ENCODE measurements at places on chromosomes 3 and 15. TPM values are rescaled to one million over a fixed set of nuclear protein-coding genes. Genes with fewer than 3 reads are reported as not detected.

GRCh38 chr3:51100536-51100851 is 284.6 kb upstream of the MANF start:
- no peak overlapping the region for H3K27ac ChIP-seq
- peaks cover 7% of the 10 kb centered on the region for H3K36me3 ChIP-seq
- no peak overlapping the region for H3K4me3 ChIP-seq
- no peaks in the 10 kb centered on the region for H3K27me3 ChIP-seq

- peaks cover 11% of the 10 kb centered on the region for H3K36me3 ChIP-seq
- H3K4me3 ChIP-seq, result peak overlapping the region; percentile 94
- no peak for DNase-seq
- H3K27ac ChIP-seq, result no peak overlapping the region
- peaks cover 20% of the 10 kb centered on the region for H3K4me1 ChIP-seq
Observed at GRCh38 chr3:184016169-184016570, 1.5 kb downstream of the ABCC5 start.

Gene HIGD2B
- 0.27 TPM for total RNA-seq

Gene TEX9
- 0.79 TPM for total RNA-seq

DNA sequence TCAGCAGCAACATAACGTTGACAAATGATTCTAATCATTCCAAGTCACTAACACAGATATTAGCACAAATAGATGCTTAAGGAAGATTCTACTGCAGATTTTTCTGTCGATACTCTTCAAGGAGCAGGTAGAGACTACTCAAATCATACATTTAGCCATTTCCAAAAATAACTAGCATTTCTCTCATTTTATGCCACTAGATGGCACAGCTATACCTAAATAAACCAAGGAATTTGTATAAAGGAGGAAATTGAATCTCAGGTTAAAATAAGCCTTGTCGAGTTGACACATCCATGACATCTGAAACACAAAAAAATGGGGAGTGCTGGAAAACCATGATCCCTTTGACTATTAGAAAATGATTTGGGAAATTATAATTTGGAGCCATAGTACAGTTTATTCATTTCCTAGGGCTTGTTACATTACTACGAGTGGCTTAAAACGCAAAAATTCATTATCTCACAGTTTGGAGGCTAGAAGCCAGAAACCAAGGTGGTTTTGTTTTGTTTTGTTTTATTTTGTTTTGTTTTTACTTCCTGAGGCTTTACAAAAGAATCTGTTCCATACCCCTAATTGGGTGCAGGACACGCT is 59.5 kb upstream of the STRIT1 start:
- DNase-seq, result no peak
- H3K4me3 ChIP-seq, result no peak overlapping the region
- peaks cover 2% of the 10 kb centered on the region for H3K27me3 ChIP-seq
- H3K36me3 ChIP-seq, result no peaks in the 10 kb centered on the region

Gene SUSD5
- total RNA-seq, result not detected

DNA sequence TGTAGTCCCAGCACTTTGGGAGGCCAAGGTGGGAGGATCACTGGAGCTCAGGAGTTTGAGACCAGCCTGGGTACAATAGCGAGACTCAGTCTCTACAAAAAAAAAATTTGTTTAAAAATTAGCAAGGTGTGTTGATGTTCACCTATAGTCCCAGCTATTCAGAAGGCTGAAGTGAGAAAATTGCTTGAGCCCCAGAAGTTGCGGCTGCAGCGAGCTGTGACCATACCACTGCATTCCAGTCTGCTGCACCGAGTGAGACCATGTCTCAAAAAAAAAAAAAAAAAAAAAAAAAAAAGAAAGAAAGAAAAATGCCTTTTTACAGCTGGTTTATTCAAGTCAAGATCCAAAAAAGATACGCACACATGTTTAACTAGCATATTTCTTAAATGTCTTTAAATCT is 17.0 kb upstream of the MUC20 start:
- H3K36me3 ChIP-seq, result no peaks in the 10 kb centered on the region
- H3K27ac ChIP-seq, result no peak overlapping the region
- H3K4me1 ChIP-seq, result no peaks in the 10 kb centered on the region
- H3K27me3 ChIP-seq, result no peaks in the 10 kb centered on the region
- H3K4me3 ChIP-seq, result no peak overlapping the region

Gene NPAP1
- not detected for total RNA-seq

Gene RHCG
- not detected for total RNA-seq

DNA sequence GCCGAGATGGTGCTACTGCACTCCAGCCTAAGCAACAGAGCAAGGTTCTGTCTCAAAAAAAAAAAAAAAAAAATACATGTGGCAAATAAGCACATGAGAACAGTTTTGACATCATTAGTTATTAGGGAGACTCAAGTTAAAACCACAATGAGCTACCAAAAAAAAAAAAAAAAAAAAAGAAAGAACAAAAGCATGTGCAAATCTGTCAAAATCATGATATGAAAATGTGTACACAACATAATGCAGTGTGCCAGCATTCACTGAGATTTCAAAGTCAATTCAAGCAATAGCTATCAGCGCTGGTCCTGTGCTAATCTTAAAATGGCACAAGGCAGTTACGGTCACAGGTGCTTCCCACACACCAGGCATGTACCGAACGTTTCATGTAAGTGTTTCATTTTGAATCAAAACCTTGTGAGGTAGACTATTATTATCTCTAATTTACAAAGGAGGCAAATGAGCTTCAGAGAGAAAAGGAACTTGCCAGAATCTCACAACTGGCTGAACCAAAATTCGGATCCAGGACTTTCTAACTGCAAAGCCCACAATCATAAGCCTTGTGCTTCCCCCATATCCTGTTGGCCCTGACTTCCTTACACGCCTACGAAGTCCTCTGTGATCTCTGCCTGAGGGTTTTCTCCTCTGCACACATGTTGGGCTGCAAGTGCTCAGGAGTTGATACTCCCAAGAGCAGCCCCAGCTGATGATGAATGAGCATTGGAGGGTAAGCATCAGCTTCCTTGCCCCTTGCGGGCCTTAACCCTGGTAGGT is 200.1 kb upstream of the PROK2 start:
- peaks cover 5% of the 10 kb centered on the region for H3K27me3 ChIP-seq
- H3K4me3 ChIP-seq, result peak overlapping the region; percentile 2
- peaks cover 29% of the 10 kb centered on the region for H3K4me1 ChIP-seq
- no peaks in the 10 kb centered on the region for H3K36me3 ChIP-seq

GRCh38 chr3:98957681-98958080 is 56.2 kb upstream of the DCBLD2 start:
- DNase-seq, result no peak
- H3K4me3 ChIP-seq, result no peak overlapping the region
- no peaks in the 10 kb centered on the region for H3K36me3 ChIP-seq
- peaks cover 7% of the 10 kb centered on the region for H3K27me3 ChIP-seq

Gene GOLGA6L22
- total RNA-seq, result not detected

DNA sequence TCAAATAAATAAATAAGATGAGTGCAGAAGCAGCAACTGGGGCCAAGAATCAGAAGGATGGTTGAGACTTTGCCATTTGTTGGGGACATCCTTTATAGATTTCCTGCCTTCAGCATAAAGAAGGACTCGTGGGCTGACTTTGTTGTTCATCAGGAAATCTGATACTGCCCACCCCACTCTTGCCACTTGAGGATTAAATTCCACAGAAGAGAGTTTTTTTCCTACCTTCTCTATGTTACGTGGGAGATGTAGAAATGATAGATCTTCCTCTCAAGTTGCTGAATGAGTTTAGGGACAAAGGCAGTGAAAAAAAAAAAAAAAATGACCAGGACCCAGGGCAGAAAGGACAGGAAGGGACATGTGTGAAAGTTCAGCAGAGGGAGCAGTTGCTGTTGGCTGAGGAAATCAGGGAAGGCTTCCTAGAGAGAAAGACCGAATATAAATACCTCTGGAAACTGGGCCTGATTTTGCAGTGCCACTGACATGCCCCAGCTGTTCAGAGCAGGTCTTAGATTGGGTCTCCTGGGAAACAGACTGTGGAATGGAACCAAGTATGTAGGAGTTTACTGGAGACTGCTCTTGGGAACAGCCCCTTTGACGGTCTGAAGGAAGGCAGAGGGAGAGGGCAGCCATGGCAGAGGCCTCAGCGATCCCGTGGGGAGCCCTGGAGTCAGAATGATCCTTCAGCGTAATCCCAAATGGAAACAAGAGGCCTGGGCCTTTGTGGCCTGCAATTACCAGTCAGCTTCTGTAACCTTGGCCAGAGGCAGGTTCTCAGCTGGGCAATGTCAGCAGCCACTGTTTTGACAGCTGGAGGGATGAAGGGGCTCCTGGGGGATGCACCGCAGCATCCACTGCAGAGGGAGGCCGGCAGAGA is 50.9 kb downstream of the C3orf20 start:
- no peaks in the 10 kb centered on the region for H3K36me3 ChIP-seq
- H3K4me3 ChIP-seq, result no peak overlapping the region
- H3K4me1 ChIP-seq, result no peaks in the 10 kb centered on the region
- H3K27ac ChIP-seq, result no peak overlapping the region
- H3K27me3 ChIP-seq, result no peaks in the 10 kb centered on the region

DNA sequence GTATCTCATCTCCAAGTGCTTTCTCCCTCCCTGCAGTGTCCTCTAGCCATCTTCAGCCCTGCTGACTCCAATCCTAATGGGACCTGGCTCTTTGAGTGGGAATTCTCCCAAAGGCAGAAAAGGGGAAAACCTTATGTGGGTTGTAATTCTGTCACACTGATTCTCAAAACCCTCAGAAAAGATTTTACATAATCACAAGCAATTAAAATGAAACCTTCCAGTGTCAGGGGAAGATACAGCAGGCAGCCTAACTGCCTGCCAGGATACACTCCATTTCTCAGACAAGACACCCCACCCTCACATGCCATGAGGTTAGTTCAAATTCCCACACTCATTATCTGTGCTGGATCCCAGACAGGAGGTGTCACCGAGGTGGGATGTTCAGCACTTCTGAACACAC is 121.4 kb downstream of the RFTN1 start:
- peaks cover 60% of the 10 kb centered on the region for H3K36me3 ChIP-seq
- H3K4me1 ChIP-seq, result peaks cover 53% of the 10 kb centered on the region
- H3K27ac ChIP-seq, result no peak overlapping the region
- H3K27me3 ChIP-seq, result no peaks in the 10 kb centered on the region
- H3K4me3 ChIP-seq, result no peak overlapping the region
- DNase-seq, result no peak

DNA sequence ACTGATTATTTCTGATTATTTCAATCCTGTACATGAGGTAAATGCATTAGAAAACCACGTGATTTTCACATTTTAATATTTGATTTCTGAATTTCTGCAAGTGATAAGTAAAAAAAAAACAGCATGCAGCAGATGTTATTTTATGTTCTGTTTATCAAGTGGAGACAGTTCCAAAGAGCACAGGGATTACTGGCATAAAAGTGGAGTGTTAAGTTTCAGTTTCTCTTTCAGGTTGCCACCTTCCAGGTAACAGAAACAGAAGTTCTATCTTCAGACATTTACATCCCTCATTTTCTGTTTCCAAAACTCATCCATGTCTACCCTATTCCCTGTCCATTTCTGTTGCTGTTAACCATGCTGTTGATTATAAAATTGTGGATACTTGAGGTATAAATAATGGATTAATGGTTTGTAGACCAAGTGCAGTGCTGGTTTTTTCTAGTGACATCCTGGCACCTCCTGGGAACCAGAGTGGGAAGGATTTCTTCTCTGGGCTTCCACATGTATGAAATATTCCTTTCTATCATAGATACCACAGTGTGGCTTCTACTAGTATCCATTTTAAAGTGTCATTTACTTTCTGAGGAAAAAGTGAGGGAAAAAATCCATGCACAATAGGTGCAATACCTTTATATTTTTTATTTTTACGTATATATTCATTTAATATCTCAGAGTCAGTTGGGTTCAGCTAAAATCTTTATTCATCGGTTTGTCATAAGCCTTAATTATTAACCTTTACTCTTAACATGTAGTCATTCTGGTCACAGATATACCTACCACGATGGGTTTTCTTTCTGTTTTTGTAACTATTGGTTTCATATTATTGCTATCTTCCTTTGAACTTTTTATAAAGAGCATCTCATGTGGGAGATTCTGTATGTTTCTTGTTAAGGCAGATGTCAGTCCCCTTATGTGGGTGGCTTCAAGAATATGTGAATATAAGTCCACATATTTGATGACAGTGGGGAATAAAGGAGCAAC is 1010.0 kb downstream of the SQOR start:
- H3K4me3 ChIP-seq, result no peak overlapping the region
- H3K4me1 ChIP-seq, result no peaks in the 10 kb centered on the region
- H3K27me3 ChIP-seq, result no peaks in the 10 kb centered on the region

Gene MASP1
- total RNA-seq, result not detected

GRCh38 chr3:149216193-149216869 is 5.3 kb downstream of the CP start:
- H3K27ac ChIP-seq, result no peak overlapping the region
- no peaks in the 10 kb centered on the region for H3K27me3 ChIP-seq
- no peaks in the 10 kb centered on the region for H3K36me3 ChIP-seq
- H3K4me3 ChIP-seq, result no peak overlapping the region

Gene MUSTN1
- not detected for total RNA-seq

Gene SAXO2
- 1.1 TPM for total RNA-seq

Gene SLC2A2
- total RNA-seq, result not detected

DNA sequence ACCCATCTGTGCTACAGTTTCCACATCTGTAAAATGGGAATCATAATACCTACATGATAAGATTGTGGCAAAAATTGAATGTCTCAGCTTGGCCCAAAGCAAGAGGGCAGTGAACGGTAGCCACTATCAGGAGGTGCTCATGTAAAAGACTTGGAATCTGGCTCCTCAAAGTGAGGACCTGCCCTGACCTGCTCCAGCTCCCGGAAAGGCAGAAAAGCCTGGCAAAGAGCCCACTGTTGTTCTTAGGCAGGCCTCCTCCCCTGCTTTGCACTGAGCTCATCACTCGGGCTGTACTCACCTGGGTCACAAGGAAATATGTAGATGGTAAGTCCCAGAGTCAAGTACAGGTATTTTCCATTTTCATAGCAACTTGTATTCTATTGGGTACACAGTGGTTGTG is 250.7 kb upstream of the TBL1XR1 start:
- H3K27me3 ChIP-seq, result no peaks in the 10 kb centered on the region
- H3K27ac ChIP-seq, result no peak overlapping the region
- H3K4me3 ChIP-seq, result no peak overlapping the region
- H3K36me3 ChIP-seq, result no peaks in the 10 kb centered on the region
- DNase-seq, result no peak

Gene APOD
- total RNA-seq, result not detected

GRCh38 chr3:76550522-76551201 is 489.2 kb upstream of the ROBO2 start:
- H3K4me3 ChIP-seq, result no peak overlapping the region
- no peaks in the 10 kb centered on the region for H3K4me1 ChIP-seq
- DNase-seq, result no peak
- no peaks in the 10 kb centered on the region for H3K27me3 ChIP-seq

DNA sequence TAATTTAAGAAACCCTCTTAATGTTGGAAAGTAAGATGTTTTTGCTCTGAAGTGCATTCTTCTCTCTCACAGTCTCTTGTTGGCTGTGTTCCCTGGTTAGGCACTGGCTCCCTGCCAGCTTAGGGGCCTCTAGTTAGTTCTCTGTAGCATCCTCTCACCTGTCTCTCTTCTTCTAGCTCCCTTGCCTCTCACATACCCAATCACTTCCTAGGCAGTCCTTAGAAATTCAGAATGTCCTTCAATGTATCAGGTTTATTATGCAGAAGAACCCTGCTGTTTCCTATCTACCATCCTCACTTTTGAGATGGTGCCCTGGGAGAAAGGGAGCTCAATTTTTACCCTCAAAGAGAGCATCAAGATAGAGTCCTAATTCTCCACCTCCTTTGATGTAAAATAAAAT is 36.2 kb upstream of the CPNE4 start:
- H3K36me3 ChIP-seq, result no peaks in the 10 kb centered on the region
- no peak overlapping the region for H3K27ac ChIP-seq
- no peak for DNase-seq

- no peaks in the 10 kb centered on the region for H3K4me1 ChIP-seq
- peaks cover 18% of the 10 kb centered on the region for H3K27me3 ChIP-seq
- no peaks in the 10 kb centered on the region for H3K36me3 ChIP-seq
- H3K27ac ChIP-seq, result no peak overlapping the region
- H3K4me3 ChIP-seq, result no peak overlapping the region
- no peak for DNase-seq
Observed at GRCh38 chr15:80379693-80380092, 24.5 kb upstream of the ARNT2 start.

Gene PIERCE2
- total RNA-seq, result not detected

Gene SH2D7
- total RNA-seq, result not detected

Gene ALCAM
- total RNA-seq, result 13.9 TPM

Measured in activated CD8-positive, alpha-beta T cell treated with anti-CD3 and anti-CD28 coated beads for 36 hours (primary cell).